ENCODE measurements at places on chromosomes 2 and 18.
A peak's percentile ranks its signal among the peaks of the same experiment; 100 is the strongest.

DNA sequence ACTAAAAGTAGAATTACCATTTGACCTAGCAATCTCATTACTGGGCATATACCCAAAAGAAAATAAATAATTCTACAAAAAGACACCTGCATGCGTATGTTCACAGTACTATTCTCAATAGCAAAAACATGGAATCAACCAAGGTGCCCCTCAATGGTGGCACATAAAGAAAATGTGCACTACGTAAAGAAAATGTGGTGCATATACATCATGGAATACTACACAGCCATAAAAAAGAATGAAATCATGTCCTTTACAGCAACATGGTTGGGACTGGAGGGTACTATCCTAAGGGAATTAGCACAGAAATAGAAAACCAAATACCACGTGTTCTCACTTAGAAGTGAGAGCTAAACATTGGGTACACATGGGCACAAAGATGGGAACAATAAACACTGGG, 250.7 kb upstream of the TNP1 start:
- no peak for DNase-seq

DNA sequence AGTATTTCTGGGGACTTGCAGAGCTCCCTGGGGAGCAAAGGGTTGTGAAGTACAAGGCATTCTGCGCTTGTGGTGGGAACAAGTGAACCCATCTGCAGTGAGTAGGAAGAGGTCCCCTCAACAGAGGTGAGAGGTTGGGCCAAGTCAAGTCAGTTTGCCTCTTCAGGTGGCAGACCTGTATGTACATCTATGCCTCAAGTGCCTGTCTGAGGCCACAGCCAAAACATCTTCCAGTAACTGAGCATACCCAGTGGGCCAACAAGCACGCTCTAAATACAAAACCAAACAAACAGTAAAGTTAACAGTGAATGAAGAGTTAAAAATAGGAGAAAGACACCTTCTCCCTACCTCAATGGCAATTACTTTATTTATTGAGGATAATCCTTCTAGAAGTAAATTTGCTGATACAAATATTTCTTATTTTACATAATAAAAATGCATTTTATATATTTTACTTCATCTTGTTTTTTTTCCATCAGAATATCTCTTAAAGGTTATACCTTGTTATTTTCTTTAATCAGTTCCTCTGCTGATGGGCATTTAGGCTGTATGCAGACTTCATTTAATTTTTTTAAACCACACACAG, 2.5 kb downstream of the GYPC start:
- DNase-seq: no peak

DNA sequence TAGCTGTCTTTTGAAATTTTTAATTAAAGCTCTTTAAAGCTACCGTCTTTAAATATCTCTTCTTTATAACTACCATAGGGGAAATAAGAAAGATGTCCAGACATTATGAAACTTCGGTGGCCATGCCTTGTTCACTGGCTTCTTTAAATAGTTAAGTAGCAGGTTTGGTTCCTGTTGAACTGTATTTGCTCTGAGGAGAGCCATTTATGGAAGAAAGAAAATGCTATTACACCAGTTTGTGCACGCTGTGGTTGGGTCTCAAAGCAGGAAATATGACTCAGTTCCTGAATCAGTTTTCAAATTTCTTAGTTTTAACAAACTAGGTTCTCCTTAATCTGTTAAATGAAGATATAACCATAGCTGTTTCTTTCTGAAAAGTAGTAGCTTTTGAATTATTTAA, 12.2 kb downstream of the ARPC2 start:
- DNase-seq: no peak

DNA sequence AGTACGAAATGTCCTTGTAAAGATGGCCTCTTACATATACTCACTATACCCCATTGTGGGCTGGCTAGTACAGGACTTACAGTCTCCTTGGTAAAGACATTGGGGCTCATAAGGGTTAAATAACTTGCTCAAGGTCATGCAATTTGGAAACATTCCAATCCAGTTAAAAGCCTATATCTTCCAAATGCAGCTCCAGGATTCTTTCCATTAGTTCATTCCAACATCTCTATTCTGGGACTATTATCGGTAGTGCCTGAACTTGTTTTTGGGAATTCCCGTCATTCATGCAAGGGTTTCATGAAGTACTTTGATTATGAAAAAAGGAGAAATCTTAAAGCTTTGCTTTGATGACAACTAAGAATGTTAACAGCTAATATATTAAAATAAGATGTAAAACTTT, 99.2 kb upstream of the SLC8A1 start:
- no peak for DNase-seq

DNA sequence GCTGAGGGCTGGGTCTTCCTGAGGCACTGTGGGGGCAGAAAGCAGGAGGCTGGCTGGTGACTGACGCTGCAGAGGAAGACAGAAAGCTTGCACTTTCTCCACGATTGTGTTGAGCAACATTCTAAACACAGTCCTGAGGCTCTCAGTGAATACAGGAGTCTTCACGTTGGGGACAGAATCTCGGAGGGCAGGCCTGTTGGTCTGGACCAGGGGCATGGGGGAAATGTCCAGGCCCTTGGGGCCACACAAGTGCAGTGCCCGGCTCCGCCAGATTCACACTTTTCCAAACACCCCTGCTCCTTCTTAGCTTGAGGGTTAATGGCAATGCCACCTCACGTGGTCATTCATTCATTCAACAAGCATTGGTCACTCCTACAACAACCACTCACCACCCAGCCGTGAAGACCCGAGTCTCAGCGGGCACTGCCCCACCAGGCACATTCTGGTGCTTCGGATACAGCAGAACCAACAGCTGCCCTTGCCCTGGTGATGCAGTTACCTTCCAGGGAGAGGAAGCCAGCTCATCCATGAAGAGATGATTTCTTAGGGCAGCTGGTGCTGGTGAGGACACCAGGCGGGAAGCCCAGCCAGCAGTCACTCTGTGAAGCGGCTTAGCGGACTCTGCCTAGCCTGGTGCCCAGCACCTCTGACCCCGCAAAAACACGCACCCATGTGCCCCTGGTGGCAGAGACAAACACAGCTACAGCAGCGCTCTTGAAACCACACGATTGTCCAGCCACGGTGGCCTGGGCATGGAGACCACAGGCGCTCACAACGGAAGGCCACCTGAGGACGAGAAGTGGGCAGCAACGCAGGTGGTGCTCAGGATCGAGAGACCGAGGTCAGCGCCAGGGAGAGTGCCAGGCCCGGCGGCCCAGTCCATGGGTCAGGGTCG, 10.9 kb upstream of the GPC1 start:
- no peak for DNase-seq

GRCh38 chr2:237701033-237701858, 73.9 kb downstream of the LRRFIP1 start:
- DNase-seq: no peak

DNA sequence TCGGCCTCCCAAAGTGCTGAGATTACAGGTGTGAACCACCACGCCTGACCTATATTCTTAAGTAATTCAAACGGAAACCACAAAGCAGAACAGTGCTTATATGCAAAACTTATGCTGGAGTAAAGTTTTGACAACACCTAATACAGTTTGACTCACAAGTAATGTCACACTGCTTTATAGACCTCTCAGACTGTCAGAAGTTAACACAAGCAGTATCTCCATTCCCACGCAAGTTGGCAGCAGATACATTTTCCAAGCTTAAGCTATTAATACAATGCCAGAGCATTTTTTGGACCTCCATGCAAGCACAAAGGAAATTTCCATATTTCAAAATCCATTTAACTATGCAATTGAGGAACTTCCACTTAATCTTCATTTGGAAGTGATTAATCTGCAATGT, 21.0 kb upstream of the SANBR start:
- DNase-seq: no peak

DNA sequence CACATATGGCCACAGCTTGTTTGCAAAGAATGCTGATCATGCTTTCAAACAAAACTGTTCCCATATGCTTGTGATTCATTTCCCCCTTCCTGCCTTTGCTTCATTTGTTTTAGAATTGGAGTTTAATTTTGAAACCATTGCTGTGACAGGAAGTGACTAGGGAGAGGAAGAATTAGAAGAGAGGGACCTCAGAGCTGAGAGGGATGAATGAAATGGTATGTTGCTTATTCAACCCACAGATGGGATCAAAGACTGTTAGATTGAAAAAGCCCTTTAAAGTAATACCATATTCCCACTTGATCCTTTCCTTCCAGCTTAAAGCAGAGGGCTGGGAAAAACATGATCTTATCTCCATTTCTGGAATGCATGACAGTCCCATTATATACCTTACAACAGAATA, 106.2 kb upstream of the RNF152 start:
- no peak for DNase-seq

GRCh38 chr2:109680523-109681297, 66.5 kb downstream of the SOWAHC start:
- no peak for DNase-seq

DNA sequence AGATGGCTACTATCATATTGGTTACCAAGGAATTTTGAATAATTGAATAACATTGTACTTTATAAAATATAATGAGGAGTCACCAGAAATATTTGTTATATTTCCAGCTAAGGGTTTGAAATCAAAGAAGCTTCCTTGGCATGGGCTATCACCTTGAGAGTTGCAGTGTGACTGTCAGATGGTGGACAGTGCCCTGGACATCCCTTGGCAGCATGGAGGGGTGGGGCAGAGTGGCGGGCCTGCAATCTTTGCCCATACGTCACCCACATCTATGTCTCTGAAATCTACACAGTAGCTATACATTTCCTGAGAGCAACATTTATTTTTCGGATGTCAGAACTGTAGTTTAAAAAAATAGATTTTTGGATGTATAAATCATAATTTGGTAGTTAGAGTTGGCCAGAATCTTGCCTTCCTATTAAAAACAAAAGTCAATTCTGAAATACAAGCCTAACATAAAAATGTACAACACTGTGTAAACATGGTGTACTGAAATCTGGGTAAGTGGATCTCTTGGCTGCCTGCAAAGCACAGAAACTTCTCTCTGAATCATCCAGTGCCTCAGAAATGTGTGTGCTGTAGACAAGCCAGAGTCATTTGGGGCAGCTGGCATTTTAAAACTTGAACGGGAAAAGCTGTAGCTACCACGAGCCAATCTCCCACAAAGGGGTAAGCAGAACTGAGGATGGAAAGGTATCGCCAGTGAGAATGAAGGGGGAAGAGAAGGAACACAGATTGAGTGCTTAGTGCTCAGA, 124.2 kb upstream of the ARHGAP28 start:
- DNase-seq: no peak

DNA sequence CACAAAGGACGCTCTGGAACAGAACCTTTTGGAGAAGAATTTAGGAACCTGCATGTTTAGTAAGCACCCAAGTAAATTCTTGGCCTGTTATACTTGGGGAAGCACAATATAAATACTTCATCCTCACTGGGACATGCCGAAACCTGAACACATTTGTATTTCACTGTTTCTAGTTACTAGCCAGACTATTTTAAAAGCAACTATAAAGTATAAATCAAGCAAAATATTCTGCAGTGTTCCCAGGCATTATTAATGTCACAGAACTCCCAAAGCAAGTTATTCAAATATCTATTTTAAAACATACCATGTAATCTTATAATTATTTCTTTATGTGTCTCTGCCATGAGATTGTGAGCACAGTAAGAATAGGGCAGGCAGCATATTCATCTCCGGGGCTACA, 54.8 kb downstream of the CALCRL start:
- no peak for DNase-seq

DNA sequence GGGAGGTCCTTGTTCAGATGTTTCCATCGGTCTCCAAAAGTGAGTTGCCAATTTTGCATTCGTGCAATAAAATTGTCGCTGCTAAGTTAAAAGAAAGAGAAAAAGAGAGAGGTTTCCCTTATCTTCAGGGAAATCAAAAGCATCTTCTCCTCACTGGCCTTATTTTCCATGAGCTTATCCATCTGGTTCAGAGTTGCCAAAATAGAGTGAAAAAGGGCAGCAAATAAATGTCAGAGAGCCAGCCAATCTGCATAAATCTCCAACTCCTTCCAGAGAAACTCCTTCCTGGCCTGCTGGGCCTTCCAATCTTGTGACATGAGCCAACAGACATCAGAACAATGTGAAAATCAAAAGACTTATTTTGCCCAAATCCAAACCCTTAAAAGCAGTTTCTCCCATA, 28.4 kb downstream of the PAX3 start:
- DNase-seq: no peak

- DNase-seq: no peak
Measured at GRCh38 chr2:136209561-136210454, 91.9 kb upstream of the CXCR4 start.

DNA sequence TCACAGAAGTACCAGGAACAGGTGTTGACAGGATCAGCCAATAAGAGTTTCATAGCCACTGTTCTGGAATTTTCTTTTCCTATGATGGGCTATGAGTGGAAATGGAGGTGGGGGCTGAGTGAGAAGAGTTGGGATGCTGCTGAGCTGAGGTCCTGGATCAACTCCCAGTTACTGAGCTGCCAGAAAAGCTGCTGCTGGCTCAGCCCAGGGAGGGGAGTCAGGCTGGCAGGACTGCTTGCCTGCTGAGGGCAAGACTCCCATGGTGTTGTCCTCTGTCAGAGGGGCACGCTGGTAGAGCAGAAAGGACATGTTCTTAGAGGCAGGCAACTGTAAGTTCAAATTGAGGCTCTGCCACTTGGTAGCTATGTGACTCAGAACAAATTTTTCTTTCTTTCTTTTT, 11.8 kb downstream of the TPGS2 start:
- DNase-seq: no peak

DNA sequence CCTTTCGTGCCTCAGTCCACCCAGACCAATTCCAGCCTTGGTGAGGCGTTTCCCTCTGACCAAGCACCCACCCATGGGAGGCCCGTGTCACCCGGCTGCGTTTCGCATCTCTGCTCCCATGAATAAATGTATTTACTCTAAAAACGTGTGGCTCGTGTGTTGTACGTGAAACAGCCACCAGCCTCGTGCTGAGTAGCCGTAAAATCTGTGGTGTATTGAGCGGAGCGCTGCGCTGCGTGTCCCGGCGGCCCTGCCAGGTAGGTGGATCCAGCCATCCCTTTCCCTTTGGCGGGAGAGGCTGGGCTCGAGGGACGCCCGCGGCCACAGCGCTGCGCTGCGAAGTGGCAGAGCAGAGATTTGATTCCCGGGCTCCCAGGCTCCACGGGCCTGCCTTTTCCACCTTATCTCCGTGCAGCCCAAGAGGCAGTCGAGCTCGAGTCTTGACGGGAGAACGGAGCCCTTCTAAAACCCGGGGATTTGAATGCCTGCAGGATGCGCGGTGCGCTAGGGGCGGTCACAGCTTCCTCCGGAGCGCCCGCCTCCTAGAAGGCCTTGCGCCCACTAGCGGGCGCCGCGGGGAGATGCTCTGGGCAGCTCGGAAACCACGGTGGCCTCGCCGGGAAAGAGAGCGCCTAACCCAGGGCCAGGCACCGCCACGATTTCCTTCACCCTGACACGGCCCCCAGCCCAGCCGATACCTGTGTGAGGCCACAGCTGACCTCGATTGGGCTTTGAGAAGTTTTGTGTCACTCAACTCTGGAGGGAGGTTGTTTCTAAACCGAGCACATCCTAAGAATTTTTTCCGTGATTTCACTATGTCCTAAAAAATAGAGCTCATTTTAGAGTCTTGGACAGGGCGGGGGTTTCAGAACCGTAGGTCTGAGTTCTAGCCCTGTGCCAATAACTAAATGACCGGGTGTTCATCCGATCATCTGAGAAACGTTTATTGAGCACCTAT, 3.9 kb upstream of the PSMD1 start:
- DNase-seq: peak; percentile 71

- no peak for DNase-seq
Measured at GRCh38 chr2:221420245-221420644, 151.9 kb downstream of the EPHA4 start.

Data from right lung (tissue), 10 donors.